ENCODE measurements at places on chromosomes 16 and 17. TPM values are rescaled to one million over a fixed set of nuclear protein-coding genes. Genes with fewer than 3 reads are reported as not detected.
A peak's percentile ranks its signal among the peaks of the same experiment; 100 is the strongest.

DNA sequence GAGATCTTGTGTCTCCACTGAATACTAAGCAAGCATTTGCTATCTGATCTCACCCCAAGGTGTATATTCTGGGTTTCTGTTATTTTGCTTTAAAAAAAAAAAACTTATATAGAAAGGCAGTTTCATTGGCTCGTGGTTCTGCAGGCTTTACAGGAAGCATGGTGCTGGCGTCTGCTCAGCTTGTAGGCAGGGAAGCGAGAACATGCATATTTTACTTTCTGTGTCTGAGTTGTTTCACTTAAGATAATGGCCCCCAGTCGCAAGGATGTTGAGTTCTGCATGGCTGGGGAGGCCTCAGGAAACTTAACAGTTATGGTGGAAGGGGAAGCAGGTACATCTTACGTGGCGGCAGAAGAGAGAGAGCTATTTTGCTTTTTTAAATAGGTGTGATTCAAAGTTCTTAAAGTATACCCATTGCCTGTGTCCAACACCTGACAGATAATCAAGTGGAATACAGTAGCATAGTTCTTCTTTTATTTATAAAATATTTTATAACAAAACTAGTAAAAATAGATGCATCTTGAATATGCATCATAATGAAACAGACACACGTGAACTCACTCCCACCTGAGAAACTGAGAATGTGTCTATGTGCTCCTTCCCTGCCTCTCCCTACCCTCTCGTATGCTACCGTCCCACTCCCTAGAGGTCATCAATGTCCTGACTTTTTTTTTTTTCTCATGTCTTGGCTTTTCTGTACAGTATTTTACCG is 15.4 kb upstream of the ARHGAP17 start:
- H3K36me3 ChIP-seq: no peaks in the 10 kb centered on the region
- peaks cover 12% of the 10 kb centered on the region for H3K4me1 ChIP-seq
- no peak for DNase-seq
- peak overlapping the region; percentile 71 for H3K4me3 ChIP-seq

GRCh38 chr17:55833306-55833705 is 82.5 kb downstream of the PCTP start:
- DNase-seq: no peak
- H3K4me1 ChIP-seq: peaks cover 12% of the 10 kb centered on the region
- H3K36me3 ChIP-seq: no peaks in the 10 kb centered on the region
- no peak overlapping the region for H3K27ac ChIP-seq
- H3K27me3 ChIP-seq: no peaks in the 10 kb centered on the region
- no peak overlapping the region for H3K4me3 ChIP-seq

Gene SLC5A11
- total RNA-seq: not detected

Gene C17orf78
- not detected for total RNA-seq

DNA sequence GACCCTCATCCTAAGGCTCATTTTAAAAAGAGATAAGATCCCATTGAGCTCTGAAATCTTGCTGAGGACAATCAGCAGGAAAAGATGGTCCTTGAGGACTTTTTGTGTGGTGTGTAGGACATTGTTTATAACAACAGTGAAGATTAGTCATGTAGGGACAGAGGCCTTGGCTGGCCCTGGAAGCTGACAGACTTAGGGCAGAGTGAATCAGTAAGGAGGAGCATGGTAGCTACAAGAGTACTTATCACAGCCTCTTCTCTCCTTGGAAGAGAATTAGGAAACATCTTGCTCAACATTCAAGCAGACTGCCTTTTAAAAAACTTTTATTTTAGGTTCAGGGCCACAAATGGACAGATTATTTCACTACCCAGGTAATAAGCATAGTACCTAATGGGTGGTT is 665.9 kb upstream of the SALL1 start:
- no peaks in the 10 kb centered on the region for H3K27me3 ChIP-seq
- no peak overlapping the region for H3K4me3 ChIP-seq
- H3K27ac ChIP-seq: no peak overlapping the region
- H3K4me1 ChIP-seq: no peaks in the 10 kb centered on the region
- H3K36me3 ChIP-seq: no peaks in the 10 kb centered on the region
- DNase-seq: no peak

Gene LDHD
- 12.6 TPM for total RNA-seq

DNA sequence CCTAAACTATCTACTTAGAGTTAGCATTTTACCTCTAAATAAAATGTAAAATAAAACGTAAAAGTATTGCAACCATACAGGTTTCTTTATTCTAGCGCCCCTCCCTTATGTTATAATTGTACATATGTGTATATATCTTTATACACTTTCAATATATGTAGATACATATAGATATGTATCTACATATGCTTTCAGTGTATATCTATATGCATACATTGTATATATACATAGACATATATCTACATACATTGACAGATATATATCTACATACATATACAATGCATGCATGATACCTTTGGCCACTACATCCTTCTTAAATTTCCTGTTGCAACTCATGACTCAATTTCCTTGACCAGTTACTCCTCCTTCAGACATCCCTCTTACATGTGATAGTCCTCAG is 16.7 kb downstream of the BPTF start:
- no peaks in the 10 kb centered on the region for H3K27me3 ChIP-seq
- H3K4me1 ChIP-seq: peaks cover 27% of the 10 kb centered on the region
- H3K4me3 ChIP-seq: no peak overlapping the region
- H3K27ac ChIP-seq: peak overlapping the region; percentile 3

Gene TMEM94
- total RNA-seq: 76.9 TPM

GRCh38 chr17:1154704-1155103 is 25.1 kb downstream of the ABR start:
- no peak for DNase-seq
- H3K4me1 ChIP-seq: no peaks in the 10 kb centered on the region

DNA sequence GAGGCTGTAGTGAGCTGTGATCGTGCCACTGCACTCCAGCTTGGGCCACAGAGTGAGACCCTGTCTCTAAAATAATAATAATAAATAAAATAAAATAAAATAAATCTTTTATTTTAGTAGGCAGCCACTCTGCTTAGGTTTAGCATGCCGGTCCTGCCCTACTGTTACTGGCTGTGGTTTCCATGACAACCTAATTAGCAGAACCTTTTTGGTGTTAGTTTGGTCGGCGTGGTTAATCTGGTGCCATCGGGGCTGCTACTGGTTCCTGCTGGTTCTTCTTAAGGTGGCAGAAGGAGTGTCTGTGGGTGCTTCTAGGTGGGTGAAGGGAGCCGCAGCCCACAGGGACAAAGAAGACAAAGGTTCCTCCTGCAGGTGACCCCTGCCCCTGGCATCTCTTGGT is 37.8 kb upstream of the CBX4 start:
- H3K27me3 ChIP-seq: peaks cover 3% of the 10 kb centered on the region
- H3K36me3 ChIP-seq: no peaks in the 10 kb centered on the region
- 0 out of 2 replicates have a peak, but pooled peaks cover 2% of the 10 kb centered on the region for H3K4me1 ChIP-seq
- no peak overlapping the region for H3K4me3 ChIP-seq

DNA sequence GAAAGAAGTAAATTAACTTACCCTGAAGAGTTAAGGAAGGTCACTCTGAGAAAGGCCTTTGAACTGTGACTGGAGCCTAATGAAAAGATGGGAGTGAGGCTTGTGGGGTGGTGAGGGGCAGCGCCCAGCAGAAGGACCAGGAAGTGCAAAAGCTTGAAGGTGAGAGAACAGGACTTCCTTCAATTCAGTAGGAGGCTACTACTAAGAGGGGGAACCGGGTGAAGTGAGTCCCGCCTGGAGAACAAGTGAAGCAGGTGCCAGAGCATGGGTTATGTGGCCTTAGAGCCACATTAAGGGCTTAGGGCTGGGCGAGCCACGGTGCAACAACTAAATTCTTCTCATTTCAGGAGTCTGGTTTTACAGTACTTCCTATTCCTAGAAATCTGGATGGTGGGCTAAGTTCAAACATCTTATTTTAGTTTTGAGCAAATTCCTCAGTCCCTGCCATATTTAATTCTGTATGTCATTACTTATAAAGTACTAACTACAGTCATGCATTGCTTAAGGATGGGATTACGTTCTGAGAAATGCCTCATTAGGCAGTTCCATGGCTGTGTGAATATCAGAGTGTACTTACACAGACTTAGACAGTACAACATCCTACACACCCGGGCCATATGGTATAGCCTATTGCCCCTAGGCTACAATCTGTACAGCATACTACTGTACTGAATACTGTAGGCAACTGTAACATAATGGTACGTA is 5.1 kb downstream of the CFAP20 start:
- no peak overlapping the region for H3K4me3 ChIP-seq
- H3K36me3 ChIP-seq: no peaks in the 10 kb centered on the region
- H3K4me1 ChIP-seq: peaks cover 45% of the 10 kb centered on the region

Gene FAM222B
- 91.5 TPM for total RNA-seq

DNA sequence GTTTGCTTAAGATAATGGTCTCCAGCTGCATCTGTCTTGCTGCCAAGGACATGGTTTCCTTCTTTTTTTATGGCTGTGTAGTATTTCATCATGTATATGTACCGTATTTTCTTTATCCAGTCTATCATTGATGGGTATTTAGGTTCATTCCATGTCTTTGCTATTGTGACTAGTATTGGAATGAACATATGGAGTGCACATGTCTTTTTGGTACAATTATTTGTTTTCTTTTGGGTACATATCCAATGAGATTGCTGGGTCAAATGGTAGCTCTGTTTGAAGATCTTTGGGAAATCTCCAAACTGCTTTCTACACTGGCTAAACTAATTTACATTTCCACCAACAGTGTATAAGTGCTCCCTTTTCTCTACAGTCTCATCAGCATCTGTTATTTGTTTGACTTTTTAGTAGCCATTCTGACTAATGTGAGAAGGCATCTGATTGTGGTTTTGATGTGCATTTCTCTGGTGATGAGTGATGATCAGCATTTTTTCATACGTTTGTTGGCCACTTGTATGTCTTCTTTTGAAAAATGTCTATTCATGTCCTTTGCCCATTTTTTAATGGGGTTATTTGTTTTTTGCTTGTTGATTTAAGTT is 66.2 kb downstream of the TNFRSF13B start:
- H3K27me3 ChIP-seq: no peaks in the 10 kb centered on the region
- DNase-seq: no peak
- no peaks in the 10 kb centered on the region for H3K36me3 ChIP-seq
- H3K4me3 ChIP-seq: no peak overlapping the region
- H3K27ac ChIP-seq: no peak overlapping the region

DNA sequence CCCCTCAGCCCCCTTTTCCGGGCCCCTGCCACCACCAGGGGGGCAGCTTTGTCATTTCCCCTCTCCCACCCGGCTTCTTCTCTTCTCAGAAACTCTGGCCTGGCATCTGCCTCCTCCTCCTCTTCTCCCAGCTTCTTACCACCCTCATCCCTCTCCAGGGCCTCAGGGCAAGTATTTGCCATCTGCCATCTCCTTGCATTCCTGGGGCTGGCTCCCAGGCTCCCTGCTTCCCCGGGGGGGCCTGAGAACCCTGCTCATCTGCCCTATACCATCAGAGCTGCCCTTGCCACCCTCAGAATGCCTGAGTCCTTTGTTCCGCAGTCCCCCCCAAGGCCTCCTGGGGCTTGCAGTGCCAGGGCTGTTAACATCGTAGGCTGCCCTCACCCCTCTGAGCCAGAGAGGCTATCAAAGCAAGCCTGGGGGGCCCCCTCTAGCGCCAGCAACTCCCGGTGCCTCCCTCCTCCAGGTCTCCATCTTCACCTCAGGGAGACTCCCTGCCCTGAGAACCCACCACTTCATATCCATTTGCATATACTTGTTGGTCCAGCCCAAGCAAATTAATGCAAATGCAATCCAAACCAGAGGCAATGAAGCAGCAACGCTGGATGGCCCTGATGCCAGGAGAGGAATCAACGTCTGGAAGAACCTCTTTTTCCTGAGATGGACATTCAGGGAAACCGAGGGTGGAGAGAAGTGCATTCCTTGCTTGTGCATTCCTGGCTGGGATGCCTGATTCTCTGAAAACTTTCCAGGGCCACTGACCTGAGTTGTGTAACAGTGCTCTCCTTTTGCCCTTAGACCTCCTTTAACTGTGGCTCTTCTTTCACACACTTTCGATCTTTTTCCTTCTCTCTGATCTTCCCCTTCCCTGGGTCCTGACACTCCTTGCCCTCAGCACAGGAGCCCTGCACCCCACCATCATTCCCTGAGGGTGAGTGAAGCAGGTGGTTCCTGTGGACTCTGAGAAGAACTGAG is 20.7 kb upstream of the SP2 start:
- H3K27me3 ChIP-seq: peaks cover 53% of the 10 kb centered on the region
- no peak for DNase-seq
- peaks cover 59% of the 10 kb centered on the region for H3K4me1 ChIP-seq
- no peaks in the 10 kb centered on the region for H3K36me3 ChIP-seq

DNA sequence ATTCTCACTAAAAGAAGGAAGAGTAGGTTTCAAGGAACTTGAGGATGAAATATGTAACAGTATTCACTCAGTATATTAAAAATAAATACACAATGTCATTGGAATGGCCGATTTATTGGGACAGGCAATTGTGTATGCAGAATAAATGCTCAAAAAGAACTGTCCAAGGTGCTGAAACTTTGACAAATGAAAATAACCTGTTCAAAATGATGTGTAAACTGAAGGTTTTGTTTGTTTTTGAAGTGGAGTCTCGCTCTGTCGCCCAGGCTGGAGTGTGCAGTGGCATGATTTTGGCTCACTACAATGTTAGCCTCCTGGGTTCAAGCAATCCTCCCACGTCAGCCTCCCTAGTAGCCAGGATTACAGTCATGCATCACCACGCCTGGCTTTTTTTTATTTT is 318.7 kb upstream of the RBFOX1 start:
- no peak overlapping the region for H3K27ac ChIP-seq
- H3K27me3 ChIP-seq: peaks cover 4% of the 10 kb centered on the region
- peaks cover 80% of the 10 kb centered on the region for H3K36me3 ChIP-seq
- DNase-seq: no peak

Gene PPP1R27
- not detected for total RNA-seq

Measured in WTC11 (cell line).